ENCODE measurements at places on chromosomes 5 and 9.

- DNase-seq: peak; percentile 34
These were observed 4.2 kb downstream of the PRR7 start for GRCh38 chr5:177450667-177451424.

DNA sequence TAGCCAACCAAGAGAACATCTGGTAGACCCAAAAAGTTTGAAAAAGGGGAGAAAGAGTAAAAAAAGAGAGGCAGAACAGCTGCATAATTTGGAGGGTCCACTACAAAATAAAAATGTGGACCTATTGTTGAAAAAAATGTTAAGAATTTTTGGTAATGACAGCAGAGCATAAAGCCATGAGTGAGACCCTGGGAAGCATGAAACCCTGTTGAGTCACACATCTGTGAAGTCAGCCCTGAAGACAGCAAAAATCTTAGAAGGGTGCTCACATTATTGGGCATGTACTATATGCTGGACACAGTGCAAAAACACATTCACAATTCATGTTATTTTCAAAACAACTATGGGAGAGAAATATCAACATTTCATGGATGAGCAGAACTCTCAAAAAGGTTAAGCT, 56.4 kb upstream of the LIFR start:
- DNase-seq: no peak

GRCh38 chr9:137534256-137535119, 15.7 kb downstream of the PNPLA7 start:
- peak; percentile 60 for DNase-seq

DNA sequence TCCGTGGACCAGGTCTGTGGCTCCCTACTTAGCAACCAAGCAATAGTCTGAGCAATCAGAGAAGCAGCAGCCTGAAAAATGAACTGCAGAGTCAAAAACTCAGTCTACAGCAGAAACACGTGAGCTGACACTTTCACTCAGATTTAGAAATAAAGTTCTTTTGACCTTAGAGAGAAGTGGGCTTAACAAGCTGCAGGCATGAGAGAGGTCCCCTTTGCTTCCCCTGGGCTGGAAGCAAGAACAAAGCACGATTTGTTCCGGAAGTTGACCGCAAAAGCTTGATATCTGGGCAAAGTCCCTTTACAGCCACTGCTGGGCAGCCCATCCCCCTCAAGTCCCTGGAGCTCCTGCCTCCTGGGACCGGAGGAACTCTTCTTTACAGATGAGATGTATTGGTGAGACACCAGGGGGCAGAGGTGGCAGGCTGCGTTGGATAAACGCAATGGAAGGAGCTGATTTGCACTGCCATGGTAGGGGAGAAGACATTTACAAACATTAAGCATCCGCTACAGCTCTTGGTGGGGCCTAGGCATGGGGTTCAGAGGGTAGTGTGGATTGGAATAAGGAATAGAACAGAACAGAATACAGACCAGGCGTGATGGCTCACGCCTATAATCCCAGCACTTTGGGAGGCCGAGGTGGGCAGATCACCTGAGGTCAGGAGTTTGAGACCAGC, 5.8 kb upstream of the SOWAHA start:
- no peak for DNase-seq

DNA sequence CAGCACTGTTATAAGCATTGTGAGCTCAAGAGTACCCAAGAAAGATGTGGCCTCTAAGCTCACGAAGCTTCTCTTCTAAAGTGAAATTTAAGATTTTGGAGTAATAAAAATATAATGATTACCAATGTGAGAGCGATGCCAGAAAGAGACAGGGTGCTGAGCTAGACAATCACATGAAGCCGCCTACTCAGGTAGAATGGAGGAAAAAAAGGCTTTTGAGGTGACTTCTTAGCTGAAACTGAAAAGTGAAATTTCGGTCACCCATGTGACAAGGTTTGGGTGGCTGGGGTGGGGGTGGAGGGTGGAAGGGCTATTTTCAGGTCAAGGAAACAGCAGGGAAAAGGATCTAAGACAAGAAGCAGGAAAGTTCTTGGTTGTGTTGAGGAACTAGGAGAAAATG, 388.2 kb upstream of the WWC1 start:
- no peak for DNase-seq

Data from activated T-cell treated with anti-CD3 and anti-CD28 coated beads, Interleukin-2, amount 50 U/mL, for 24 hours (primary cell).